ENCODE measurements at places on chromosomes 16 and 17.

DNA sequence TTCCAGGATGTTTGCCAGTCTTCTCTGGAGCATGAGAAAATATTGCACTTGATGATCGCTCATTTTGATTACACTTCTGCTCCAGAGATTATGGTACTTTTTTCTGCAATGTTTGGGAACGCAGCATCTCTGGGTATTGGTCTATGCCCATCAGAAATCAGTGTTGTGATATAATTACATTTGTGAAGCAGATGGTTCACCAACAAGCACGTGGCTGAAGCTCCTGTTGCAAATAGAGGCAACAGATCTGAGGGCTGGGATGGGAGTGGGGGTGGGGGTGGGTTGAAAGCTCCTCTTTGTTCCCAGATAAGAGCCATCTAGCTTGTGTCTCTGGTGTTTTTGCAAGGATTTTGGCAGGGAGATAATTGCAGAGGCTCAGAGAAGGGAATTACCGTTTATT is 252.3 kb downstream of the SHISA9 start:
- DNase-seq, result no peak

DNA sequence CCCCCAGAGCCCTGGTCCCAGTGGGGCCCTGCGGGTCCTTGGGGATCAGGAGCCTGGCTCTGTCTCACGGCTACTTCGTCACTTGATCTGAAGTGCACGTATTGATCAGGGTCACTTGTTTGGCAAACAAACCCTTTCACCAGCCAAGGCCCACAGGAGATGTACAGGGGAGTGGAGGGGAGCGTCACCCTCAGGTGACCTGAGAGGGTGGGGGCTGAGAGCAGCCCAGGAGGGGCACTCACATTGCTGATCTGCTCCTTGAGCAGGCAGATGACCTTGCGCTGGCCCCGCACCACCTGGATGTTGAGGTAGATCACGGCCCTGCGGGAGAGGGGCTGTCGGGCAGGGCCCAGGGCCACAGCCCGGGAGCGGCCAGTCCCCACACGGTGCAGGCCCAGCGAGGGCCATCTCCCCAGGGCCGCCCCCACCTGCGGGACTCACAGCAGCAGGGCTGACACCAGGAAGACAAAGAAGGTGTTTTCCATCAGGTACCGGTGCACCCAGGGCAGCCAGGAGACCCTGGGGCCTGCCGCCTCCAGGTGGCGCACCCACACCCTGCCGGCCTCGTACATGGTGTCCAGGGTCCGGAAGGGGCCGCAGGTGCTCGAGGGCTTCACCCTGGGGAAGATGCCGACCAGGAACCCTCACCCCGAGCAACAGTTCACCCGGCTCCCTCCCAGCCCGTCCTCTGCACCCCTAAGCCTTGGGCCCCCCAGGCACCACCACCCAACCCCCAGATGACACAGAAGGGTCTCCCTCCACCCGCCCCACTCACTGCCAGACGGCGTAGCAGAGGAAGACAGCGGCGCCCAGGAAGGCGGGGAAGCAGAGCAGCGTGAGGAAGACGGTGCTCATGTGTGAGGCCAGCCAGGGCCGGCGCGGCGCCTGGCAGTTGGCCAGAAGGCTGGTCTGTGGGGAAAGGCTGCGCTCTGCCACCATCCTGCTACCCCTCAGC is 11.3 kb downstream of the TMC6 start:
- no peak for DNase-seq

GRCh38 chr17:66425756-66426396 is 123.5 kb downstream of the PRKCA start:
- no peak for DNase-seq

DNA sequence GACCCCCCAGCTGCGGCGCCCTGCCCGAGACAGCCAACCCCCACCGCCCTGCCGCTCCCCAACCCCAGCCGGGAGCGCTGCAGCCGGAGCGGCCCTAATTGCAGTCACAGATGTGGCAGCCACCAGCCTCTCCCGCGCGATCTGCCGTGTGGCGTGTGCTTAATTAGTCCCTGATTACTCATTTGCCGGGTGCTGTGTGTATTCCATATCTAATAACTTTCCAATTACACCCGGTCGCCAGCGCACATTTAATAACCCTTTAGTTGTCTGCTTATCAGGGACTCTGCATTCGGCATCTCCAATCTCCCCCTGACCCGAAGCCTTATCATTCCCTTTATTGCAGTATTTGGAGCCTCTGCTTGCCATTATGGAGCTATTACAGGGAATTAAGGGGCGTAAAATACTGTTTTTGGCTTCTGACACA is 236.7 kb upstream of the CIBAR2 start:
- DNase-seq, result no peak

GRCh38 chr17:64057701-64058263 is 37.3 kb upstream of the ICAM2 start:
- no peak for DNase-seq

GRCh38 chr16:86380030-86380429 is 130.3 kb upstream of the FOXF1 start:
- no peak for DNase-seq

Data from neural crest cell (in vitro differentiated cells).